ENCODE measurements at places on chromosomes 12 and 14. TPM values are rescaled to one million over a fixed set of nuclear protein-coding genes. Genes with fewer than 3 reads are reported as not detected.

- H3K27ac ChIP-seq, result no peak overlapping the region
- H3K4me3 ChIP-seq, result no peak overlapping the region
- no peaks in the 10 kb centered on the region for H3K36me3 ChIP-seq
- H3K27me3 ChIP-seq, result no peaks in the 10 kb centered on the region
- DNase-seq, result no peak
Measured at GRCh38 chr12:56361487-56362129, 1.0 kb downstream of the APOF start.

GRCh38 chr14:42877716-42878115 is 1271.0 kb downstream of the LRFN5 start:
- H3K4me1 ChIP-seq, result no peaks in the 10 kb centered on the region
- no peaks in the 10 kb centered on the region for H3K36me3 ChIP-seq
- no peak overlapping the region for H3K4me3 ChIP-seq
- no peak for DNase-seq

- no peaks in the 10 kb centered on the region for H3K36me3 ChIP-seq
- H3K27me3 ChIP-seq, result no peaks in the 10 kb centered on the region
- H3K27ac ChIP-seq, result no peak overlapping the region
- H3K4me1 ChIP-seq, result no peaks in the 10 kb centered on the region
- no peak for DNase-seq
Measured at GRCh38 chr14:83347874-83348273, 1814.2 kb upstream of the SEL1L start.

GRCh38 chr14:73943083-73943482 is 6.8 kb downstream of the FAM161B start:
- DNase-seq, result no peak
- H3K36me3 ChIP-seq, result peaks cover 2% of the 10 kb centered on the region
- H3K27me3 ChIP-seq, result no peaks in the 10 kb centered on the region
- H3K27ac ChIP-seq, result no peak overlapping the region

CPNE6 gene
- total RNA-seq, result not detected

Data from psoas muscle (tissue), 8 donors.